Left ventricle myocardium superior (tissue), 1 donor: ENCODE measurements at places on chromosomes 2 and 18. TPM values are rescaled to one million over a fixed set of nuclear protein-coding genes. Genes with fewer than 3 reads are reported as not detected.

GRCh38 chr2:118493213-118493612, 354.2 kb downstream of the EN1 start:
- no peak for DNase-seq

DNA sequence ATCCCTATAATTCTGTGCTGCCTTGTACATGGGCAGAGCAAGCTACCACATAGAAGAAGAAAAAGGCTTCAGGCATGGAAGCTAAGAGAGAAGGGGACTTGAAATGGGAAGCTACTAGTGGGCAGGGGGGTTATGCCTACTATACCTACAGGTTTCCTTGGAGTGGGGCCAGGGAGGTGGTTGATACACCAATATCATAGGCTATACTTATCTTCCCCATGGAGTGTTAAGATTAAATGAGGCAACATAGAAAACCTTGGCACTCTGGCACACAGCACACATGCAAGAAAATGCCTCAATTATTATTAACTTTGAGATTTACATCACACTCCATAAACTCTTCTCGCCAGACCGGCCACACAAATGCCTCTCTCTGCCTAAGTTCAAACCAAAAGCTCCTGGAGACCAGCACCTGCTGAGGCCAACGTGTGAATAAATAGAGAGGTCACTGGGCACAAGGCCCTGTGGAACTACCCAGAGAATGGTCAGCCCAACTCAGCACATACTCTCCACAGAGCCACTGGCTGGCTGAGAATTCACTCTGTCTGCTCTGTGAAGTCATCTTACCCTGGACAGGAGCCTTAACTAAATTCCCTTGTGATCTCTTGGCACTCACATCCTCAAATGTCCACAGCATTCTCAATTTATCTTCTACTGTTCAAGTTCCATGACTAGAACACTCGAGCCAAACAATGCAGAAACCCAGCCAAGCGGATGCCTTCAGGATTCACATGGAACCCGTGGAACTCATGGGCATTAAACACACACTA, 498.7 kb downstream of the BCL11A start:
- DNase-seq, result peak; percentile 57

DNA sequence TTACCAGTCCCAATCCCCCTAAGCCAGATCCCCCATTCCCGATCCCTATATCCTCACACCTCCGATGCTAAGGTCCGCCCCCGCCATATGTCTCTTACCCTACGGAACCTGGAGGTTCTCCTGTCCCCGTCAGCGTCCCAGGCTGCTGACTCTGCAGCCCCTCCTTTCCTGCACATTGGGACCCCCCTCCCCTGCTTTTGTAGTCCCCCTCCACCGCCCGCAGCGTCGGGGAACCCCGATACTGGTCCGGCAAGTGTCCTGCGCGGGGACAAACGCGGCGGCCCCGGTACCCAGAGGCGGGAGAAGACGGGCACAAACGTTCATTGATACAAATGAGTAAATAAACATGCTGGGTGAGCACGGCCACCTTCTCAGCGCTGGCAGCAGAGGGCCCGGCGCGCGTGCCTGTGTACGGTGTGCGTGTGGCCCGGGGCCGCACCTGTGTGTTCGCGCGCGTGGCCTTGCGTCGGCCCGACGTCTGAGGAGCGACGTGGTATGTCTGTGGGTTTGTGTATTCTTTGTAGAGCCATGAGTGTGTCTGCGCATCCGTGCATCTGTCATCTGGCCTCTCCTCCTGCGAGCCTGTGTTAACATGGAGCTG, 2.0 kb upstream of the CYP26B1 start:
- DNase-seq, result no peak

DNA sequence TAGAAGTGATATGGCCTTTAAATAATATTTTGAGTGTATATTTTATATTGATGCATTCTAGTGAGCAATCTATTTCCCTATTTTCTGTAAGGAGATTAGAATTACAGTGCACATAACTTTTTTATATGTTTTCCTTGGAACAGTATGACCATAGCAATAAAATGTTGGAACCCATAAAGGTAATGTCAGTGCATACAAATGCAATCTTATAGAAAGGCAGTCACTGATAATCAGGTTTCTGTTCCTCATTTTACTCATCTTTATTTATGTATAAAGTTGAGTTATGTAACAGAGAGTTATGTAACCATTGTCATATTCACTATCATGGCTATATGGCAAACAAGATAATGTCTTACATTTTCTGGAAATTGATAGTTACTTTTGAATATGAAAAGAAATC, 179.9 kb upstream of the NETO1 start:
- DNase-seq, result no peak

DNA sequence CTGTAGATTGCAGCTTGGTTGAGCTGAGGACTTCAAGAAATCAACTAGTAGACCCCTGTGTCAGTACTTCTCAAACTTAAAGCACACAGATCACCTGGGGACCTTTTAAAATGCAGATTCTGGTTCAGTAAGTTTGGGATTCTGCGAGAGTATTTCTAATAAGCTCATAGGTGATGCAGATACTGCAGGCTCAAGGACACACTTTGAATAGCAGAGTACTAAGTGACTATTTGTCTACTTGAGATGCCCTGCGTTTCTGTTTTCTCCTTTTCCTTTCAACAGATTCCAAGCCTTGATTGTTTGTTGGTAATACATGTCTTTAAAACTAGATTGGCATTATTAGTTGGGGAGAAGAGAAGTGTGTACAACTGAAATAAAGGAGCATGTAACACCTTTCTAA, 6.7 kb downstream of the MIB1 start:
- no peak for DNase-seq

GRCh38 chr18:56382541-56382940, 255.9 kb downstream of the TXNL1 start:
- no peak for DNase-seq

- no peak for DNase-seq
Observed at GRCh38 chr2:215929602-215930335, 83.6 kb downstream of the MREG start.

GRCh38 chr18:48674758-48675351, 136.0 kb downstream of the CTIF start:
- DNase-seq, result no peak

DNA sequence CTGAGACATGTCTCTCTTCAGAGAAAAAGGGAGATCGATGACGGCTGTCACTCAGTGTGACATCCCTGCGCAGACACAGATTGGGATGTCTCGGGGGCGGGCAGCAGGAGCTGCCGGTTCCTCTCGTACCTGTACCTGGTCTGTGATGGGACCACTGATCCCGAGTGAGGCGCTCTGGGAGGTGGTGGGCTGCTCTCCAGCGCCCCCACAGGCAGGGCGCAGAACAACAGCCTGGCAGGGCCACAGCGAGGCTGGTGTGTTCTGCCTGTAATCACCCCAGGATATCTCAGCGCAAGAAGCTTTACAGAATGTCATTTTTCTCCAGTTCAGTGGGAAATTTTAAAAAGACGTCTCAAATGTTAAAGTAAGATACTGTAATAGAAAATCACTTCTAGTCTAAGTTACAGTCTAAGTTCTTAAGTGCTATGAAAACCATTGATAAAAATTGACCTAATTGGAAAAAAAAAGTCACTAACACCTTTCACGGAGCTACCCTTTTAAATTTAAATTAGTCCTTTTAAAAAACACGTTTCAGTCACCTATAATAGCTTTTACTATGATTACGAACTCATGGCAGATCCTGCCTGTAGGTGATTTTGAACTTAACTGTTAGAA, 189.8 kb downstream of the SNTG2 start:
- DNase-seq, result peak; percentile 36

DNA sequence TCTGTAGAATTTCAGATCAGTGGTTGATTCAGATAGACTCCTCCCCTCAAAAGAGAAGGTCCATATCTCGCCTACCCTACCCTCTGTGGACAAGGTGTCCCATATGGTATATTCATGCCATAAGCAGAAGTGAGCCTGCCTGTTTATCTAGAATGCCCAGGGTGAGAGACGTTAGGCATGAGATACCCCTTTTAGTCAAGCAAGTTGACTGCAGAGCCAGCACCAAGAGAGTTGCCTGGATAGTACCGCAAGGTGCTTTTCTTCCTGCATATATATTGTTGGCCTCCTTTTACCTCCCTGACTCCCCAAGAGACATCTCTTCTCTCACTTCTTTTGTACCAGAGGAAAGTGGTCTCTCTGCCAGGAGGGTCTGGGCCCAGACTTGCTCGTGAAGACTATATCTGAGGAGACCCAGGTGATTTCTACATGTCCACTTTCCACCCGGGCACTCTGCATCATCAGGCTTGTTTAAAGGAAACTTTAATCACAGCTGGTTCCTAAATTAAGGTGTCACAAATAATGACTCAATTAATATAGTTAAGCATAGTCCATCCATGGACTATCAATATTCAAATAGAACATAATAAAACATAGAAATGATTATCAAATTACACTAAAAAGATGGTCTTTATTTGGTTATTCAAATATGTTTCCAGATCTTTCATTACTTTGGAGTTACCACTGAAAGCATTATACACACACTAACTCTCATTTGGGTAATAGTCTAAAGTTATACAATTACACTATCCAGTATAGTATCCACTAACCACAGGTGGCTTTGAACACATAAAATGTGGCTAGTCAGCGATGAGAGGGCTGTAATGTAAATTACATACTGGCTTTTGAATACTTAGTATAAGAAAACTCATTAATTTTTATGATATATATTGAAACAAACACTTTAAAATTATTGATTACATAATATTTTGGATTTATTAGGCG, 4.1 kb downstream of the ITGA4 start:
- DNase-seq, result no peak

DNA sequence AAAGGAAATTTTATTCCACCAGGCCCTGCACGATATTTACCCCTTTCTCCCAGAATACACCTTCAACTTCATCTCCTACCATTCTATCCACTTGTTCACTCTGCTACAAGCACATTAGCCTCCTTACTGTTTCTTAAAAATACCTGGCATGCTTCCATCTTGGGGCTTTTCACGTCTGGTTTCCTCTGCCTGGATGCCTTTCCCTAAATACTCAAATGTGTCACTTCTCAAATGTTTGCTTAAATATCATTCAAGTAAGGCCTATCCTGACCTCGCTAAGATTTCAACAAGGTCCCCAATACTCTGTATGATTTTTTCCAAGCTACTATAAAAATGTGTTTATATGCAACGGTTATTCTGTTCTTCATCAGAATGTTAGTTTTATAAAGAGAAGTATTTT, 433.0 kb upstream of the CHAC2 start:
- no peak for DNase-seq

DNA sequence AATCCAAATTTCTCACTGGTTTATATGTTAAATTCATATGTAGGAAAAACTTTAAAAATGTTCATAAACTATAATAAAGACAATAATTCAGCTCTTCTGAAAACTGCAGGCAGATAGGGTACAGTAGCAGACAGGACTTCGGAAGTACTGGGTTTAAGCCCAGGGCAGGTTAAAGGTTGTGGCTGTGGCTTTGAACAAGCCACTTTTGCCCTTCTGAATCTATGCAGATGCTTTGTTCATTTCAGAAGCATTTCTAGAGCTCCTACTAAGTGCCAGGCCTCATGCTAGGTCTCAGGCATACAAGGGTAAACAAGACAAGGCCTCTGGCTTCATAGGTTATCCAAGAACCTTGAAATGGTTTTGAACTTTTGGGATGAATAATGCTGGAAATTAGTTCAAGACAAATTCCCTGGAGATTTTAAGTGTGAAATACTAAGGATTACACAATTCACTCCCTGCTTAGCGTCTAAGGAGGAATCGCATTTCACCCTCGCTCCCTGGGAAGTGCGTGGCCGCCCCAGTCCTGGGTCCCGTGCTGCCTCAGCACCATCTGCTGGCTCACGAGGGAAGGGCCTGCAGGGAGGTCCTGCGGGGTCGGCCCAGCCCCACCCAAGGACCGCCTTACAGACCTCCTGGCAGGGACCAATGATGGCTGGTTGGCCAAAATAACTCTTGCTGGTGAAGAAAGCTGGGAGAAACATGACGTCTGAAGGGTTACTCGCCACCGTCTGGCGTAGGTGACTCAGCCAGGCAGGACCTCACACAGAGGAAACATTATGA, 67.7 kb upstream of the L3MBTL4 start:
- DNase-seq, result peak; percentile 85

DNA sequence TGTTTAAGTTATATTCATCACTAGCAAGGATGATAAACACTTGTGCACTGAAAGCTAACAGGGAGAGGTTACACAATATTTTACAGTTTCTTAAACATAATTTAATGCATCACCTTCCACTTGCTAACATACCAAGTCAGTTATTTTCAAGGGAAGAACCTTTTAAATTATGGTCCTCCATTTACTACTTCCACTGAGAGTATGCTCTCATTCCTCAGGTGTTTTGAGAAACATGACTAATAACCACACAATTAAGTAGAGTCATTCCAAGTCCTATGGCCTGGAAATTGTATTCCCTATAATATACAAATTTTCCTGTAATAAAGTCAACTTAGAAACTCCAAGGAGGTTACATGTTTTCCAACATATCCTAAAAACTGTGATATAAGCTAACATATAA, 152.3 kb upstream of the STON1 start:
- DNase-seq, result no peak

DNA sequence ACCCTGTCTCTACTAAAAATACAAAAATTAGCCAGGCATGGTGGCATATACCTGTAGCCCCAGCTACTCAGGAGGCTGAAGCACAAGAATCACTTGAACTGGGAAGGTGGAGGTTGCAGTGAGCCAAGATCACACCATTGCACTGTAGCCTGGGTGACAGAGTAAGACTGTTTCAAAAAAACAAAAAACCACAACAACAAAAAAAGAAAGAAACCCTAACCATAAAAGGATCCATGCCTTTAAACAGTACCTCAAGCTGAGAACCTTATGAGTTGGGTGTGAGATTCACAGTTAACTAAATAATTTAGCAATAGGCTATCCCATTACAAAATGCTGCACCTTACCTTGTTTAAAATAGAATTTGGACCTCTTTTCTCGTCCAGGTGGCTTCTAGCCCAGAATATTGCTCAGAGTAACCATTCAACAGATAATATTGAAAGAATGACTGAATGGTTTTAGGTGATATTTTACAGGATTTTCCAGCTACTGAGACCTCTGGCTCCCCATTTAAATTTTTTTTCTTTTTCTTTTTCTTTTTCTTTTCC, 6.4 kb downstream of the DPYSL5 start:
- no peak for DNase-seq

DNA sequence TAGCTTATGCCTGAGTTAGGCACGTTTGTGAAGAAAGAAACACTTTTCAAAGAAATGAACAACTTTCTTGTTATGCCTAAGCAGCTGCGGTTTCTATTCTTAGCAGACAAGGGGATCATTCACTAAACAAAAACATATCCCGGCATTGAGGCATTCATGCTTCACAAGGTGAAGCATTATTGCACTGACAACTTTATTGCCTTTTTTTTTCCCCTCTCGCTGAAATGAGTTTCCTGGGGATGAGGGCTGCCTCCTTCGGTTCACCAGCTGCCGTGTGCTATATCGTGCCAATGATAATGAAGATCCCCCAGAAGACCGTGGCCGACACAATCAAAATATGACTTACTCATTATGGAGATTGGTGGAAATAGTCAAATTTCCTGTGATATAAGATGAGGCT, 288.2 kb upstream of the ST6GAL2 start:
- DNase-seq, result no peak

The IL36B gene
- not detected for total RNA-seq

The FBXO41 gene
- 0.69 TPM for total RNA-seq

The HOXD9 gene
- not detected for total RNA-seq

The GLI2 gene
- 2.1 TPM for total RNA-seq
